Kidney capillary endothelial cell (primary cell): ENCODE measurements at places on chromosomes 3 and 15.

GRCh38 chr3:119529883-119530282 lies 29.5 kb downstream of the CD80 start:
- DNase-seq, result no peak

GRCh38 chr15:32967521-32967920 lies 227.0 kb downstream of the FMN1 start:
- DNase-seq, result no peak

GRCh38 chr3:167559924-167560323 lies 86.1 kb upstream of the SERPINI2 start:
- DNase-seq, result no peak

GRCh38 chr15:55552926-55553325 lies 35.2 kb downstream of the PYGO1 start:
- no peak for DNase-seq

DNA sequence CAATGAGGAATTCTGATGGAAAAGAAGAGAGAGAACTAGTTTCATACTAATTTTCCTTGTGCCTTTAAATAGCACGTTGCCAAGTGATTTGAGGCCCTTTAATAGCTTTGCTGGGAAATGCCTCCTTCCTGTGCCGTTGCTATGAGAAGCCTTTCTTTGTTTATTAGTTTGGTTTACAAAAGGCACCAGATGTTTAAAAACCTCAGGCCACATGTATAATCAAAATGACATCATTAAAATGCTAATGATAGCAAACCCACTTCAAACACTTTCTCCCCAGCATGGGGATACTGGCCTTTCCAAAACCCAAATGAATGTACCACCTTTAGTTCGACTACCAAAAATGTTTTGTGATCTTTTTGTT lies 50.0 kb upstream of the TBC1D23 start:
- DNase-seq, result peak; percentile 50

- peak; percentile 47 for DNase-seq
Observed at GRCh38 chr3:111338059-111338698, 203.8 kb upstream of the CD96 start.

DNA sequence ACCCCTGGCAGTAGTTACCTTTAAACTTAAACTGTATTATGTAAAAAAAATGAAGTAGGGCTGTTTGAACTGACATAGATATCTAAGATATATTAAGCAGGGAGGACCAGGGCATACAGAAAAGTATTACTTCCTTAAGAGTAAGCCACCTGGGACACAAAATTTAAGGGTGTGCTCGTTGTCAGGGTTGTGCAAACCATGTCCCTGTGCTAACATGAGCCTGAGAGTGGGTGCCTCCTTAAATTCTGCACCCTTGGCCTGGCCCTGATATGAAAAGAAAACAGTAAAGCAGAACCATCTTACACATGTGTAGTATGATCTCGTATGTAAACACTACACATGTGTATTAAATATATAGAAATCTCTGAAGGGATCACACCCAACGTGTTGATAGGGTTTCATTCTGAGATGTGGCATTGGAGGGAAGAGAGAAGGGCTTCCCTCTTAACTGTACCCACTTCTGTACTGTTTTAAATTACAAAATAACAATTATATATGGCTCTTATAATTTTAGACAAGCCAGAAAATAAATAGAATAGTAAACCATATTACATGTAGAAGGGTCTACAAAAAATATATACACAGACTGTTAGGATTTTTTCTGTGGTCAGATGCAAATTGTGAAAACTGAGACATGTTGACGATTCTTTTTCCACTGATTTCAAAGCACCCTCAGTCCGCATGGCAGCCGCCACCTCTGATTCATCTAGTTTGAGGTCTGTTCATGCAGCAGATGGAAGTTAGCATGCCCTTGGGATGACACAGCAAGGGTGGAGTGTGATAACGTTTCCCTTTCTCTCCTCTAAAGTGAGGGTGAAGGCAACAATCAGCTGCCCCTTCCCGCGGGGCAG lies 400.8 kb upstream of the PROK2 start:
- peak; percentile 67 for DNase-seq

GRCh38 chr3:82002986-82003642 lies 241.7 kb upstream of the GBE1 start:
- DNase-seq, result no peak

GRCh38 chr3:51955175-51955892 lies at the start of gene GPR62:
Gene GPR62 (plus strand): TSS chr3:51955381. CDS start chr3:51955653, 272 bp downstream.
- DNase-seq, result no peak

DNA sequence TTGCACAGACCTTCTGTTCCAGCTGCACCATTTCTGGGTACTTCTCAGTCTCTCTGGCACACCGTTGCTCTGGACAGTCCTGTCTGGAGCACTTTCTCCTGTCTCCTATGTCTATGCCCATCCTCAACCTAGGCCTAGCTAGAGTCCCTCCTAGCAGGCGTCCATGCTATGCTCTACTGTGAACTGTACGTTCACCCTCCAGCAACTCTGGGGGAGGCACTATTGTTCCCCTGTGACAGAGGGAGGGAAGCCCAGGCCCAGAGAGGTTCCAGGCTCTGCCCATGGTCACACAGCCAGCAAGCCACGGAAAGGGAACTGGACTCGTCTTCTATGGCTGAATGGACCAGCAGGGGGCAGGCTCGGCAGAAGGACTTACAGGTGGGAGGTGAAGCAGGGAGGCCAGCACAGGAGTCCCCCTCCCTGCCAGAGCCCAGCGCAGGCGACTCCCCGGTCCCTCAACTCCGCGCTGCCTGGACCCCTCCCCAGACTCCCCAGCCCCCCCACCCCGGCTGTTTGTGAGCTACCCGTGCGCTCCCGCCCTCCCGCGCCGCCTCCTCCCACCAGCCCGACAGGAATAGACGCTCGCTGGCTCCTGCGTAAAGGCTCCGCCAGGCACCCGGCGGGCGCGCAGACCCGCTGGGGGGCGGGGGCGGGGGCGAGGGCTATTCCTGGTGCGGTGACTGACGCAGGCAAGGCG lies 1.7 kb upstream of the LINGO1 start:
- peak; percentile 43 for DNase-seq

GRCh38 chr15:38085114-38085513 lies 150.7 kb downstream of the TMCO5A start:
- peak; percentile 38 for DNase-seq

- DNase-seq, result no peak
Observed at GRCh38 chr3:7547826-7548225, 686.9 kb downstream of the GRM7 start.

DNA sequence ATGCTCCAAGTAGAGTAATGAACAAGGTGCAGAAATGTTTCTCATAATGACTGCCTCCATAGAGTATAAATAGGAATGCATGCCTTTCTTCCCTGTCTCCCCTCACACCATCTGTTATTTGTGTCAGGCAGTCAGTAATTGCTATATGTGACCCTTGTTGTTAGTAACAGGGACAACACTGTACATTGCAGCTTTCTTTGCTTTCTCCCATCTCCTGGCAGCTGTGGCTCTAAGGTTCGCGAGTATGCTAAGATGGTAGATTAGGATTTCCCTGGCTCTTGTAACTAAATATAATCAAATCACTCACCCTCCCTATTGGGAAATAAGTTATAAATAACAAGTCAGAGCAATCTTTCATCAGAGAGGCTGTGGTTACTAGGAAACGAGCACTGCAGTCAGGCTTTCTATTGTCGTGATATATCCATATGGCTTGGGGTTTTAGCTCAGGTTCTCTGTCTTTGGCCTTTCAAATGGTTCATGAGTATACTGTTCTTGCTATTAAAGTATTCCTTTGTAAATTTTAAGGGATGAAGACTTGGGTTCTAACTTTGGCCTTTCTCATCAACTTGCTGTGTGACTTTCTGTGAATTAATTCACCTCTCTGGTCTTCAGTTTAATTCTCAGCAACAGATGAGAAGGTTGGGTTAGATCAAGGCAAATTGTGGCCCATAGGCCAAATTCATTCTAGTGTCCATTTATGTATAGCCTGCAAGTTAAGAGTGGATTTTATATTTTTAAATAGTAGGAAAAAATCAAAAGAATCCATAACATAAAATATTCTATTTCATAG lies 8.1 kb upstream of the MINDY4B start:
- no peak for DNase-seq

- DNase-seq, result no peak
Observed at GRCh38 chr15:55348281-55348778, 29.3 kb downstream of the PIGB start.

GRCh38 chr3:146159037-146159436 lies 1.9 kb downstream of the PLOD2 start:
- no peak for DNase-seq

GRCh38 chr3:172364374-172365027 lies 83.8 kb downstream of the GHSR start:
- no peak for DNase-seq

DNA sequence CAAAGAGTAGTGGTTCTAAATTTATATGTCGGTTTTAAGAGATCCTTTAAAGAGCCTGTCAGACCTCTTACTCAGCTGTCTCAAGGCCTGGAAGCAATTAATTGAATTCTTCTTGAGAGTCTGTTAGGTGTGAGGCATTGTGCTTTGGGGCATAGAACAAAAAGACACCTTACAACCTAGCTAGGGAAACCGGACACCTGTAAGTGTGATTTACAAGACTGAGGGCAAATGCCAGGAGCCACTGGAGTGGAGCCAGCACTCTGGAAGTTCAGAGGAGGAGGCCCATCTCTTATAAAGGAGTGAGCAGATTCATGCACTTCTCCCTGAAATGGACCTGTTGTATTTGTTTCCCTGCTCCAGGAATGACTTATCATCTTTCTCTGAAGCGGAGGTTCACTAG lies 97.7 kb upstream of the NUDT16 start:
- no peak for DNase-seq

DNA sequence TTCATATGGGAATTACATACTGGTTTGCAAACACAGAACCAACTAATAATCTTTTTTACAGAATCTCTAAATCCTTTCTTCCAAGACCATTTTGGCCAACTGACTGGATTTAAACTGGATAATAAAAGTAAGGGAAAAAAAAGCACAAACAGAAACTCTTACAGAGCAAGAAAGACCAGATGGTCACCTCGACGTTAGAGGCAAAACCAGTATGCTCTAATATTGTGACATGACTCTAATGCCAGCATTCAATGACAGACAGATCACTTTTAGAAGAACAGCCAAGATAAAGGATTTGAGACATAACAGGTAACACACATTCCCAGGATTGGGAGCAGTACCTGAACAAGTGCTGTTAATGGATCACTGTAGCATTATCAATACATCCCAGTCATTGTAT lies 50.9 kb downstream of the DHX36 start:
- DNase-seq, result no peak

DNA sequence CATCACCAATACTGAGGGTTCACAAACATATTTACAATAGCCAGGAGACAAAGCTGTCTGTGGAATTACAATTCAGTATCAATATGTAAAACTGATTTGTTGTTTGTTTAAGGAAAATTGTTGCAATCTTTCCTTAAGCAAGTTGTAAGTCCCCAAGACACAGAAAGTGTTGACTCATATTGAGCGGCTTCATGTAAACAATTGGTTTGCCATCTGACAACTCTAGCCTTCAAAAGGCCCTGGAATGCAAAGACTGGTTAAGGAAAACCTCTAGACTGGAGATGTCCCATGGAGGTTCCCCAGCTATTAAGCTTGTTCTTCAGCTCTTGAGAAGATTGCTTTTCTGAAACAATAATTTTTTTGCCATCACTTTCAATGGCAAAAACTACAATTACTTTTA lies 283.7 kb upstream of the PROK2 start:
- DNase-seq, result no peak

DNA sequence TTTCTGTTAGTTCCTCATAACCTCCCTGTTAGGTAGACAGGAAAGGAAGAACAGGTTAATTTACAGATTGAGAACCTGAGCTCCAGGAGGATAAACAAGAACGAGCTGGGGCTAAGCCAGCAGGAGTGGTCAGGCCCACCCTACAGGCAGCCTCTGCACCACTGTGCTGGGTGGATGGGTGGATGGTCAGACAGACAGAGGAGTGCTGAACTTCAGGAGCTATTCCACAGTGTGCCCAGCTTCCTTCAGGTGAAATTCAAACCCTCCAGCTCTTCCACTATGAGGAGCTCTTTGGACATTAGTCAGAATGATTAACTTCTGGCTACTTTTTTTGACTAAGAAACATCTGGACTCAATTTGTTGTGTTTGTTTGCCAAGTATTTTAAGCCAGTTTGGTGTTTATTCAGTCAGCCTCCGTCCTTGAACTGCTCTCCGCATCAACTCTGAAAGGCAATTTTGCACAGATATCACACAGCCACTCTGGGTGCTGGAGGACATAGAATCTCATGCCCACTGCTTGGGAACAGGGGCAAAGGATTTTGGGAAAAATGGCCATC lies 361.9 kb downstream of the CLSTN2 start:
- no peak for DNase-seq

DNA sequence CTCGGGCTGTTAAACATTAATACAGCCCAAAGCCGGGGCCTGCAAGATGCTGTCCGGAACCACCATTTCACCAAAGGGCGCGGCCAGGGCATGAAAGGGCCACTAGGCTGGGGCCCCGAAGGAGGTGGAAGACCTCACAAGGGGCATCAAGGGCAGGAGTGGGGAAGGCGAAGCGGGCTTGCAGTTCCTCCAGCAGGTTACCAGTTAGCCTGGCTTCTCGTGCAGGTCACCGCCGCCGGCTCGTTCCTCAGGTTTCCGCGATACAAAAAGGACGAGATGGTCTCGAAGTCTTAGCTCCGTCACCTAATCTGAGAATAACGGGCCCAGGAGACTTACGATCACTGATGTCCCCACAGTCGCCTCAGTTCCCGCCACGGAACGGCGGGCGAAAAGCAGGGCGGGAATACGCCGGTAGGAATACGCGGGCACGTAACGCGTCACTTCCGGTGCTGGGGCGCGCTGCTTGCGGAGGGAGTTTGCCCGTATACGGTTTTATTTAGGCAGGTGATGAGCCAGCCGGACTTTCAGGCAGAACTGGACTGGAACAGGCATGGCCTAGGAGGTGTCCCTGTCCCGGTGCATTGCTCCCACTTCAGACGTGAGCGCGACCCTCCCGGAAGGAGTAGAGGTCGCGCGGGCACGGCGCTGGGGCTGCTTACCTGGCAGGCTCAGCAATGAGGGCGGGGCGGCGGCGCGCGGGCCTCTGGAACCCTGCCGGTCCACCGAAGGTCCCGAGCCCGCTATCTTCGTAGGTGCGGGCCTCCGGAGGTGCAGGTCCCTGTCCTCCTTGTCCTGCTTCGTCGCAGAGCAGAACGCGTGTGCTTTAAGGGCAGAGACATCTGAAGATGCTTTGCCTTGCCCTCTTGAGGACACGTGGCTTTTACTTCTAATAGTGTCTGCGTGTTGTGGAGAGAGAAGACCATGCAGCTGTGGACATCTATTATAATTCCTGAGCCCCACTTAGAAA lies at the start of gene RFC4:
RFC4 (minus strand) TSS at position 394 of the 967 bp plus-strand sequence. CDS start 1,769 bp downstream, outside the sequence.
- no peak for DNase-seq

- no peak for DNase-seq
Observed at GRCh38 chr3:130991126-130991525, 35.5 kb downstream of the ASTE1 start.

GRCh38 chr15:50828610-50829206 lies 63.2 kb upstream of the SPPL2A start:
- peak; percentile 9 for DNase-seq

GRCh38 chr15:63999177-63999576 lies 47.1 kb downstream of the DAPK2 start:
- DNase-seq, result no peak

- peak; percentile 21 for DNase-seq
Observed at GRCh38 chr3:165895919-165896318, 58.7 kb upstream of the BCHE start.
